Lung (tissue), 17 donors: ENCODE measurements at places on chromosomes 7 and 10.

DNA sequence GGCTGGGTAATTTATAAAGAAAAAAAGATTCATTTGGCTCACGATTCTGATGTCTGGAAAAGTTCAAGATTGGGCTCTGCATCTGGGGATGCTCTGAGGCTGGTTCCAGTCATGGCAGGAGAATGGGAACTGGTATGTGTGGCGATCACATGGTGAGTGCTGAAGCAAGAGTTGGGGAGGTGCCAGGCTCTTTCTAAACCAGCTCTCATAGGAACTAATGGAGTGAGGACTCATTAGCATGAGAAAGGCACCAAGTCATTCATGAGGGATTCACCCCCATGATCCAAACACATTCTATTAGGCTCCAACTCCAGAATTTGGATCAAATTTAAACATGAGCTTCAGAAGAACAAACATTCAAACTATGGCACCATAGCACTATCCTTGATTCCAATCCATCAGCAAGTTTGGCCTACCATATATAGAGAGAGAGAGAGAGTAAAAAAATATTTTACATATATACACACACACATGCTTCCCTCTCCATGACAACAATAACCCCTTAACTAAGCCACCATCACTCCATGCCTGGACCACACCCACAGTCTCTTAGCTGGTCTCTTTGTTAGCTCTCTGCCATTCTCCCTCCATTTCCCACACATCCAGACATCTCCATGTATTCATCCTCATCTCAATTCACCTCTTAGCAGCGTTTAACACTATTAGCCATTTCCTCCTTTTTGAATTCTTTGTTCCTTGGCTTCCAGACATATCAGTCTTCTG, 57.9 kb downstream of the NPY start:
- no peak for DNase-seq

- no peak for DNase-seq
Observed at GRCh38 chr10:63553473-63553872, 32.3 kb downstream of the REEP3 start.

- DNase-seq: no peak
Observed at GRCh38 chr10:94324609-94325233, 38.0 kb downstream of the NOC3L start.

- DNase-seq: no peak
Observed at GRCh38 chr10:93899109-93899508, 5.3 kb downstream of the SLC35G1 start.

GRCh38 chr10:101840102-101840684, 3.4 kb downstream of the KCNIP2 start:
- peak; percentile 38 for DNase-seq

DNA sequence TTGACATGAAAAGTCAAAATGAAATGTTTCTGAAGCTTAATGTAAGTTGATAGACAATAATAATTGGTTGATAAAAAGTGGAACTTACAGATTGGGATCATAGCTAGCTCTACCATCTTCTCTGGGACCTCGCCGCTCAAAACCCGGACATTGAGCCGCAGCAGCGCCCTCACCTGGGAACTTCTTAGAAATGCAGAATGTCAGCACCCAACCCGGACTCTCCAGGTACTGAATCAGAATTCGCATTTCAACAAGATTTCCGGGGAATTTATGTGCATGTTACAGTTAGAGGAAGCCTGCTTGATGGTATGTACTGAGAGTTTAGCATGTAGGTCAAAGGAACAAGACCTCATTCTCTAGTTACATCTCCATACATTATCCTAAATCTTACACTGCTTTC, 36.7 kb upstream of the ABLIM1 start:
- DNase-seq: no peak

- peak; percentile 14 for DNase-seq
Observed at GRCh38 chr7:138352570-138353461, 107.2 kb upstream of the TRIM24 start.

DNA sequence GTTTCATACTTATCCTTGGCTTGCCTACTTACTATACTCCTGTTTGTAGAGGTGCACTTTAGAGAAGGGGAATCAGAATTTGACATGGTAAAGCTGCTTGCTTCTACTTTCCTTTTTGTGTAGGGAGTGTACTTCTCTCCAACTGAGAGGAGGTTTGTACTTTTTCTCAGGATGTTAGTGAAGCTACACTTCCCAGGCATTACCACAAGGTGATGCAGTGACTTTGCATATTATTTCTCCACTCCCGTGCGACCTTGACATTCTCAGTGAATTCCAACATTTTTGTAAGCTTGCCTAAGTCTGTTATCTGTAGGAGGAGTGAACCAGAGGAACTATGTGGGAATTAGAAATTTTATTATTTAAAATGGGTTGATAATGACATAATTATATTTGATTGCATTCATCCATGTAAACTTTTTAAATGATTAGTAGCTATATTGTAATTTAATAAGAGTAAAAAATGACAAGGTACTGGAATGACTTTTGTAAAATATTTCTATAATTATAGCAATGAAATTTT, 5.2 kb downstream of the TAX1BP1 start:
- peak; percentile 52 for DNase-seq

DNA sequence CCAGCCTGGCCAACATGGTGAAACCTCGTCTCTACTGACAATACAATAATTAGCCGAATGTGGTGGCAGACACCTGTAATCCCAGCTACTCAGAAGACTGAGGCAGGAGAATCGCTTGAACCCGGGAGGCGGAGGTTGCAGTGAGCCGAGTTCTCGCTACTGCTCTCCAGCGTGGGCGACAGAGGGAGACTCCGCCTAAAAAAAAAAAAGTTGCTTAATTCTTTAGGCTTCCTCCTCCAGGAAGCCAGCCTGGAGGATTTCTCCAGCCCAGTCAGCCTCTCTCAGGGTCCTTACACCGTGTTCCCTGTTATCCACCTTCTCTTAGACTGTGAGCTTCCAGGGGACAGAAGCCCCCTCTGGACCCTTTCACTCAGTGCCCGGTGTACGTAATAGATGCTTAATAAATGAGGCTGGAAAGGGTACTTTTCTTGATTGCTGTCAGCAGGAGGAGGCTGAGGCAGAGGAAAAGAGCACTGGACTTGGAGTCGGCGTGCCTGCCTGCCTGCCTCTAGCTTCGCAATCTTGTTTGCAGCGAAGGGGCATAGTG, 16.4 kb upstream of the NODAL start:
- DNase-seq: no peak

- no peak for DNase-seq
Observed at GRCh38 chr7:84949067-84949466, 237.8 kb downstream of the SEMA3D start.

DNA sequence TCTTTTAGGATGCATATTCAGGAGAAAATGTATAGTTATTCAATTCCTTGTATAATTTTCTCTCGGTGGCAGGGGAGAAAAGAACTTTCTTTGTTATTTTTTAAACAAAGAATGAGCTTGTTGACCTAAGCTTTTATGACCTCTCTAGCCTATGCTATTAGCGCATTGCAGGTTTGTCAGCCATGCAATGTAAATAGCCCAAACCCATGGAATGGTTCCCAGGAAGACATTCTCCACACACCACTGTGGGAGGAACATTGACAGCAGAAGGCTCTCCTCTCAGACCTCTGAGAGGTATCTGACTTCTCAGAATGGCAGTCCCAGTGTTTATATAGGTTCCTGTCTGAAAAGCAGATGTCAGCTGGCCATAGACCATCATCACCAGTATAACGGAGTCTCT, 19.6 kb upstream of the AGBL3 start:
- DNase-seq: no peak

GRCh38 chr10:101018600-101019439, 12.1 kb downstream of the PDZD7 start:
- DNase-seq: peak; percentile 67

DNA sequence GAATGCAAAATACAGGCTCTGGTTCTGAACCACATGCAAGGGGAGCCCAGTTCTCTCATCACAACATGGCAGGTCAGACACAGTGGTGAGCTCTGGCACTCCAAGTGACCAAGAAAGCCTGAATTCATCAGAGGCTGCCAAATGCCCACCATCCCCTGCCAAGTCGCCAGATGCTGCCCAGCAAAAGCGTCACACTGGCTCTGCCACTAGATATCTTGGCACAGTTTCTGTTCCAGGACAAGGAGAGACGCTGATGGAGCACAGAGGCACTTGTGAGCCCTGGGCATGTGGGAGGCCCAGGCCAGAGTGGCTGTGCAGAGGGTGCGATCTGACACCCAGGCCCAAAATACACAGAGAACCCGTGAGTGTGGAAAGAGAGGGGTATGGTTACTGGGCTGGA, 57.8 kb downstream of the GAD2 start:
- no peak for DNase-seq

GRCh38 chr7:24227603-24228359, 56.2 kb upstream of the NPY start:
- no peak for DNase-seq

DNA sequence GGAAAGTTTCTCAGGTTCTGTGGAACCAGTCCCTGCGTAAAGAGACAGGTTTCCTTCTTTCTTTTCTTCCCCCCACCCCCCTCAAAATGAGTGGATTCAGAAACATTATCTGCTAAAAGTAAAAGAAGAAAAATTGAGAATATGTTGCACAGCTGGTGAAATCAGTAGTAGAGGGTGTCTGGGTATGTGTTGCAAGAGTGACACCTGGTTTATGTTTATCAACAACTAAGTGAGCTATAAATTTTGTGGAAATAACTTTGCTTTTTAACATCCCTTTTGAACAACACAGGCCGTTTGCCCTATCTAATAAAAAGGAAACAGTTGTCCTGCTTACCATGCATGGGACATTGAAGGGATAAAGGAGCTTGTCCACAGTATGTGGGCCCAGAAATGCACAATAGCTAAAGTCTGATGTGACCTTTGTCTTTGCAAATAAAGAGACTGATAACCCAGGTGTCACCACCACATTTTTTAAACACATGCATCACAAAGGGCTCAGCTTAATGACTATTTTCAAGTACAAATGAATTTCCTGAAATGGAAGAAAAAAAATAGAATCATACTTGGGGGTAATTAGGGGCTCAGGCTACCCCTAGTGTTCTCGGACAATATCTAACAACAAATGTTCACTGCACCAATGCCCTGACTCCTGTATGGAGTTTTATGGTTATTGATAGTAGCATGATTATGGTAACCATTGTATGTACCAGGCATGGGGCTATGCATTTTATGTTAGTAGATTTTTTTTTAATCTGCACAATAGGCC, 221.7 kb upstream of the TCF7L2 start:
- no peak for DNase-seq

- no peak for DNase-seq
Observed at GRCh38 chr7:138506764-138507163, 46.7 kb downstream of the TRIM24 start.

GRCh38 chr7:135620980-135621850, 41.1 kb upstream of the STMP1 start:
- peak; percentile 86 for DNase-seq

DNA sequence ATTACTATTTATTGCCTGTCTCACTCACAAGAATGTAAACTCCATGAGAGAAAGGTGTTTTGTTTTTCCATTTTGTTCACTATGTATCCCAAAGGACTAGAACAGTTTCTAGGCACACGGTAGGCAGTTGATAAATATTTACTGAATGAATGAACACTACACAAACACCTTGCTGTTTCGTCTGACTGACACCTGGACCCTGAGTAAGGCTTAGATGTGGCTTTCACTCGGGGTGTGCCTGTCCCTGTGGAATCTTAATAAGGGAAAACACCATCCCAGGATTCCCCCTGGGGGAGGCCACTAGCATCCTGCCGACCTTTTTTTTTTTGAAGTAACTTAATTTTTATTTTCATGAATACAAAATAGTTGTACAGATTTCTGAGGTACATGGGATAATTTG, 66.6 kb upstream of the STEAP1B start:
- no peak for DNase-seq

GRCh38 chr7:30062587-30062986, 34.4 kb downstream of the PLEKHA8 start:
- DNase-seq: no peak

DNA sequence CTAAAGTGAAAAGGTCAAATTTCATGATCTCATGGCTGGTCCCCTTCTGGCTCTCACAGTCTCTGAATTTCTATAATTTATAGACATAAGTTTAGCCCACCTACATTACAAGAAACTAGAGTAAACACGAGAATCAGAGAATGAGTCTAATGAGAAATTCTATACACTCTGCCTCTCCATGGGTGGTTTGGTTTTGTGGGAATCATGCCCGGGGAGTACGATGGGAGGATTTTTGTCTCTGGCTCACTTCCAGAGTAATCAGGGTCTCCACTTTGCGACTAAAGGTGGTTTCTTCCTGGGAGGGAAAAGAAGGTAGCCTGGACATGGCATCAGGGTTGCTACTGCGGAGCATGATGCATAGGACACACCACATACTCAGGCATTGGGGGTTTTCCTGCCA, 69.7 kb downstream of the MRC1 start:
- DNase-seq: no peak

- no peak for DNase-seq
Observed at GRCh38 chr10:361203-362081, 226.2 kb downstream of the ZMYND11 start.

DNA sequence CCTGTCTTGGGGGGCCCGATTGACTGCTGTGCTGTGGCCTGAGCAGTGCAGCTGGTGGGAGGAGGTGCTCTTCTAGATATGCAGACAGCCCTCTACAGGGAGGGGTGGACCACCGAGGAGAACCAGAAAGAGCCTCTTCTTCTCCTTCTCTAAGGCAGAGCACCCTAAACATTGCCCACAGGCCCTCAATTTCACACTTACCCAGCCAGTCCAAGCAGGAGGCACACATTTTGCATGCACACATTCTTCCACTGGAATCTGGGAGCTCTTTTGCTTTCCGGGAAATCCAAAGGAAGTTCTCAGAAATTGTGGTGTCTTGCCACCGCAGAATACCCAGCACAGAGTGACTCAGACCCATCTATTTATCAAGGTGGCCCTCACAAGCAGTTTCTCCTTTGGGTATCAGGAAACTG, 45.8 kb downstream of the EEPD1 start:
- no peak for DNase-seq

- DNase-seq: no peak
Observed at GRCh38 chr10:14995964-14996565, 36.9 kb downstream of the MEIG1 start.

GRCh38 chr10:22708772-22709171, 5.6 kb downstream of the PIP4K2A start:
- no peak for DNase-seq

DNA sequence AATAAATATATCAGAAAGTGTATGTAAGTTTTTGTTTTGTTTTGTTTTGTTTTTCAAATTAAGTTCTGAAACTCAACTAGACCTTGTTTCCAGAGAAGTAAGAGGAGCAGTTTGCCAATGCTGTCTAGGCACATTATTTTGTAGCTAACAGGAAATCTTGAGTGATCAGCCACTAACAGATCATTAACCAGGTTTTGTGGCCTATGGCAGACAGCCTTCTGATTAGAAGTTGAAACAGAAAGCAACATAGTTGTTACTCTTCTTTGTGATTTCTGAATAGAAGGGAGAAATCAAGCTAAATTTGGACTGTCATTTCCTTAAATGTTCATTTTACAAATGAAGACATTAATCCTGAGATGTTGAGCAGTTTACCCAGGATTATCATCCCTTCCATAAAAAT, 142.6 kb downstream of the PLXDC2 start:
- DNase-seq: peak; percentile 46

- no peak for DNase-seq
Observed at GRCh38 chr7:96747418-96747940, 37.8 kb upstream of the SEM1 start.

GRCh38 chr10:110494532-110494931, 3.2 kb upstream of the DUSP5 start:
- DNase-seq: no peak
